A172 (cell line): ENCODE measurements at places on chromosomes 1 and 21. TPM values are rescaled to one million over a fixed set of nuclear protein-coding genes. Genes with fewer than 3 reads are reported as not detected.

CXADR gene
- total RNA-seq: 4.3 and 5.3 TPM in 2 replicates

LGR6 gene
- total RNA-seq: not detected in 2 replicates

PTGS2 gene
- not detected in 2 replicates for total RNA-seq

PLEKHG5 gene
- total RNA-seq: 8.6 and 10.1 TPM in 2 replicates

CFHR3 gene
- total RNA-seq: 0.03 and 0.38 TPM in 2 replicates

AUNIP gene
- 4.8 and 4.9 TPM in 2 replicates for total RNA-seq

PRAMEF13 gene
- not detected in 2 replicates for total RNA-seq

SIPA1L2 gene
- 0.77 and 1.2 TPM in 2 replicates for total RNA-seq
